ENCODE measurements at places on chromosomes 2 and 18.

- DNase-seq: no peak
These were observed 428.3 kb downstream of the MBD2 start for GRCh38 chr18:53796040-53796729.

GRCh38 chr2:175207741-175208438 is 26.4 kb upstream of the ATP5MC3 start:
- peak; percentile 44 for DNase-seq

GRCh38 chr18:2961821-2962220 is 51.1 kb downstream of the LPIN2 start:
- DNase-seq: peak; percentile 64

- no peak for DNase-seq
These were observed 14.5 kb upstream of the ERMN start for GRCh38 chr2:157339965-157340655.

GRCh38 chr2:169734169-169734847 is 676 bp downstream of the KLHL23 start:
- peak; percentile 44 for DNase-seq

DNA sequence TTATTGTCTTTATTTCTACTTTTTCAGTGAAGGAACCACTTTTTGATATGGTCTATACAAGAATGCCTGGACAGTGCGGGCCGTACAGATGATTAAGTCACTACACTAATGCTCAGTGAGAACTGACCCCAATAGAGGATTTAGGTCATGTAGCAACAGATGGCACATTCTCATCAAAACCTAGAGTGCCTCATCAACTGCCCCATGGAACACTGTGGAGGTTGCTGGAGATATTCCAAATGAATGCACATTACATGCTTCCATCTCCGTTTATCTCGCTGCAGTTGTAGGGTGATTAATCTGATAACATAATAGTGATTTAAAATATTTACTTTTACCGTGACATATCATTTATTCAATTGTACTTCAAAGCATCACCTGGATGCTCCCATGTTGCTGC is 41.8 kb upstream of the COPS8 start:
- DNase-seq: no peak

All from femur (tissue), 1 donor.